Breast epithelium (tissue), 4 donors: ENCODE measurements at places on chromosomes 13 and 19. TPM values are rescaled to one million over a fixed set of nuclear protein-coding genes. Genes with fewer than 3 reads are reported as not detected.

The ZNF709 gene
- total RNA-seq = 6.2 TPM

GRCh38 chr19:38375748-38376147, 1.4 kb downstream of the PSMD8 start:
- no peak for DNase-seq

DNA sequence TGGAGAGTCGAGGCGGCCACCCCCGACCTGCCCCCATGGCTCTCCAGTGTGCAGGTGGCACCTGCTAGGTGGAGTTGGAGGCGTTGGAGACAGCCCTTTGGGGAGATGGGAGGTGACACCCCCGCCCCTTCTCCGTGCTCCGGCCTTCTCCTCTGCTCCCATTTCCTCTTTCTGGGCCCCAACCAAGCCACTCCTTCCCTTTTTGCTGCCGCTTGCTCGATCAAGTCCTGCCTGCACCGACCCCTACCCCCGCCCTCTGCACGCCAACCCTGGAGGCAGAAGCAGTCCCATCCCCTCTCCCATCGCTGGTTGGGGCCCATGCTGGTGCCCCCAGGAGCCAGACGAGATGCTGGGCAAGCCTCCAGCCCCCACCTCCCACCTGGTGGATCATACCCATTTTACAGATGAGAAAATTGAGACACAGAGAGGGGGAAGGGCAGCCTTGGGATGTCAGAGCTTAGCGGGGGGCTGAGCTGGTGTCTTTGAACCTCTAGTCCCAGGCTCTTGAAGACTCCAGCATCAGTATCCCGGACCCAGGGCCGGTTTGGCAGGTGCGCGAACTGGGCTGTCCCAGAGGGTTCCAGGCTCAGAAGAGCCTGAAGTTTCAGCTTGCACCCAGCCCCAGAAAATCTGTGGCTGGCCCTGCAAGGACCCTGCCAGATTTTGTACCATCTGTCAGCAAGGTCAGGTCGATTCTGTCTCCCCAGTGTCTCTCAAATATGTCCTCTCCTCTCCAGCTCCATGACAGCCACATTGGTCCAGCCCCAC, 10.3 kb downstream of the GNA15 start:
- no peak for DNase-seq

DNA sequence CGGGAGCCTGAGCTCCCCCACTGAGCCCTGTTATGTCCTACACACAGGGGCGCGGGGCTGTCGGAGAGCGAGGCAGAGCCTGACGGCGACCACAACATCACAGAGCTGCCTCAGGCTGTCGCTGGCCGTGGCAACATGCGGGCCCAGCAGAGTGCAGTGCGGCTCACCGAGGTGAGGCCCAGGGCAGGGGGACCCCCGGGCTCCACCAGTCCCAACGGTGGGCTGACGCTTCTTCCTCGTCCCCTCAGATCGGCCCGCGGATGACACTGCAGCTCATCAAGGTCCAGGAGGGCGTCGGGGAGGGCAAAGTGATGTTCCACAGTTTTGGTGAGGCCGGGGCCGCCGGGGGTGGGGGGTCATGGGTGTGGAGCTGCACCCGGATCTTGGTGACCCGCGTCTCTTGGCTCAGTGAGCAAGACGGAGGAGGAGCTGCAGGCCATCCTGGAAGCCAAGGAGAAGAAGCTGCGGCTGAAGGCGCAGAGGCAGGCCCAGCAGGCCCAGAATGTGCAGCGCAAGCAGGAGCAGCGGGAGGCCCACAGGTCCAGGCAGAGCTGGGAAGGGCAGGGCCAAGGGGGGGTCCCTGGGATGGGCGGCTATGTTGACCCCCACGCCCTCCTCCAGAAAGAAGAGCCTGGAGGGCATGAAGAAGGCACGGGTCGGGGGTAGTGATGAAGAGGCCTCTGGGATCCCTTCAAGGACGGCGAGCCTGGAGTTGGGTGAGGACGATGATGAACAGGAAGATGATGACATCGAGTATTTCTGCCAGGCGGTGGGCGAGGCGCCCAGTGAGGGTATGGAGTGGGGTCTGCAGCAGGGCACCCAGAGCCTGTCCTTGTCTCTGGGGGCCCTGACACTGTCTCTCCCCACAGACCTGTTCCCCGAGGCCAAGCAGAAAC, 1.2 kb upstream of the P2RY11 start:
- no peak for DNase-seq
